ENCODE measurements at places on chromosomes 13 and 19. TPM values are rescaled to one million over a fixed set of nuclear protein-coding genes. Genes with fewer than 3 reads are reported as not detected.

DNA sequence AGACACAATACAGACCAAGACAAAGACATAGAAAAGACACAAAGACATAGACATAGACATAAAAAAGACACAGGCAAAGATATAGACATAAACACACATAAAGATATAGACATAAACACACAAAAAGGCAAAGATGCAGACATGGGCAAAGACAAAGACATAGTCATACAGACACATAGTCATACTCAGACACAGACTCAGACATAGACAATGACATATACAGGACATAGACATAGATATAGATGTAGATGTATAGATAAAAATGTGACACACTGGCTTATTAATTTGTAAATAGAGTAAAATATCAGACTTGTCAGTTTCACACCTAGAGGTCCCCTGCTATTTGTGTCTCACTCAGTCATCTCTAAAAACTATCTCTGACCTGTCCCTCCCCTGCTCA lies 42.8 kb downstream of the OR10H4 start:
- DNase-seq, result no peak

- DNase-seq, result no peak
Observed at GRCh38 chr13:70366720-70367119, 258.5 kb upstream of the KLHL1 start.

DNA sequence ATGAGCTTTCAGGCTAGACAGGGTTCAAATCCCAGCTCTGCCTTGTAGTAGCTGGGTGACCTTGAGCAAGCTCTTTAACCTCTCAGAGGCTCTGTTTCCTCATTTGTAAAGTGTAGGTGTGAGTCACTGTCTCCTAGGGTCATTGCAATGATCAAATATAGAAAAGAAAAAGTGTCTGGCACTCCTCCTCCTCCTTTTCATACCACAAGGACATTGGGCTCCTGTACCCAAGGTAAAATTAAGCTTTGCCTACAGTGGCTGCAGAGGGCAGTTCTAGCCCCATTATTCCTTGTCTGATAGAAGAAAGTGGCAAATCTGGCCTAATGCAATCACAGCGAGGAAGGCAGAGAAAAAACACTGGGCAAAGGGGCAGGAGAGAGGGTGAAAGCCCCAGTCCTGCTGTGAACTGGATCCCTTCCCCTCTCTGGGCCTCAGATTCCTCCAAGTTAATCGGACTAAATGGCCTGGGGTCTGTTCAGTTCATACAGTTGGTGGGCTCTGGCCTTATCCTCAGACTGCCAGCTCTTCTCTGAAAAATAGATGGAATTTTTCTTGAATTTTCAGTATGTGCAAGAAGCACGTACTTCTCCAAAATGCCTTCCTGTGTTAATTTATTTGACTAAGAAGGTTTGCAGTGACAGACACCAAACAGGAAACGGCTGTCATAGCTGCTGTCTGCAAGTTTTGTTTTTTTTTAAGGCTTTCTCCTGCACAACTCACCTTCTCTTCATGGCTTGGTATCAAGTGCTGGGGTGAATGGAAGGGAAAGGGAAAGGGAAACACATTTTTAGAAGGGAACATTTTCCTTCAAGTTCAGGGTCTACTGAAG lies 35.3 kb downstream of the RGCC start:
- no peak for DNase-seq

- peak; percentile 53 for DNase-seq
Observed at GRCh38 chr13:27353166-27353583, 71.2 kb upstream of the GTF3A start.

DNA sequence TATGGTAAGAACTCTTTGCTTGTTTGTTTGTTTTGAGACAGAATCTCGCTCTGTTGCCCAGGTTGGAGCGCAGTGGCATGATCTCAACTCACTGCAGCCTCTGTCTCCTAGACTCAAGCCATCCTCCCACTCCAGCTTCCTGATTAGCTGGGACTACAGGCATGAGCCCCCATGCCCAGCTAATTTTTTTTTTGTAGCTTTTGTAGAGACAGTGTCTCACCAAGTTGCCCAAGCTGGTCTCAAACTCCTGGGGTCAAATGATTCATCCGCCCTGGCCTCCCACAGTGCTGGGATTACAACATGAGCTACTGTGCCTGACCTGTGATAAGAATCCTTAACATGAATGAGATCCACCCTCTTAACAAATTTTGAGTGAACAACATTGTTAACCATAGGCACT lies 183.9 kb upstream of the TSHZ3 start:
- peak; percentile 56 for DNase-seq

- DNase-seq, result peak; percentile 92
Observed at GRCh38 chr19:1213391-1214286, 8.1 kb downstream of the STK11 start.

- no peak for DNase-seq
Observed at GRCh38 chr19:47376589-47377144, 27.6 kb downstream of the DHX34 start.

DNA sequence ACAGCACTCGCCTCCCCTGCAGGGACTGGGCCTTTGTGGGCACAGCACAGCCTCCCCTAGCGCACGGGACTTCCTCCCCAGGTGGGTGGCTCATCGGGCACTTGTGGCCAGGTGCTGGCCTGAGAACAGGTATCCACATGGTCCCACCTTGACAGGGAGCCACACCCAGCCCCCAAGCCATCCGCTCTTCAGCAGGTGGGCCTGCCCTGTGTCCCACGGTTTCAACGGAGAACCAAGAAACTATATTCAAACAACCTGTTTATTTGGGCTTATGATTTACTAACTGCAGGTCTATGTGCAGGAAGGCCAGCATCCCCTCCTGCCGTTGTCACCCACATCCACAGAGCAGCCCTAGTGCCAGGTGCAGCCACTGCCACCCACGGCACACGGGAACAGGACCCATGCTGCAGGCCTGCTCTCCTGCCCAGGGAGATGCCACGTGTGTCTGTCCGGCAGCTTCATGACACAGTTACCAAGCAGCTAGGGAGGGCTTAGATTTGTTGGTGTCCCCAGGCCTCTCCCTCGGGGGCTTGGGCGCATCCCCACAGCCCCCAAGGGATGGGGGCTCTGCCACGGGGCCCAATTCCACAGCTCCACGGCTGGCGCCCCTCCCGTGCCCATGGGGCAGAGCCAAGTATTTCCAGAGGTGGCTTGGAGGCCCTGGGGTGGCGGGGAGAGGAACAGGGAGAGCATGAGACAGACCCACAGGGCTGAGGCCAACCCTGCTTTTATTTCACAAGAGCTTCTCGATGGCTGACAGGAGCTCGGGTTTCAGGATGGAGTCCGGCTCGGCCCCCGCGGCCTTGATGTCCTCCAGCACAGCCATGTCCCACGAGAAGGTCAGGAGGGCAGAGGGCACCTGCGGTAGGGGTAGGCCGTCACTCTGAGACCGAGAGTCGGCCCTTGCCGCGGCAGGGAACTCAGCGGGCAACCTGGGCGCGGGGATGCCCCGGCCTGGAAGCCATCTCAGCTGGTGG lies 12.5 kb downstream of the UBXN6 start:
- peak; percentile 28 for DNase-seq

DNA sequence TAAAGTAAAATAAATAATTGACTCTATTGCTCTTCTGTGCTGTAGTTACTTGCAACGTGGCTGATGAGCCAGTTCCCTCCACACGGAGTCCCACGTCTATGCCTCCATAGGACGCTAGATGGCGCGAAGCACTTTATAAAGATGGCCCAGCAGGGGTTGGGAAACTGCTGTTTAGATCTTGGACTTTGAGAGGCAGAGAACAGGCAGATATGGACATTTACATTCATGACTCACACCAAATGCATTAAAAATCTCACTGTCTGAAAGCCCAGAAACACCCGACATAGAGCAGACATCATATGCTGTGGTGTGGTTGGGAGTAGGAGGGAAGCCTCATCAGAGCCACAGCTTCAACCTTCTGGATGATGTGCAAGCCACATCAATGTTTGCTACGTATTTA lies 643.1 kb upstream of the ARGLU1 start:
- DNase-seq, result peak; percentile 97

DNA sequence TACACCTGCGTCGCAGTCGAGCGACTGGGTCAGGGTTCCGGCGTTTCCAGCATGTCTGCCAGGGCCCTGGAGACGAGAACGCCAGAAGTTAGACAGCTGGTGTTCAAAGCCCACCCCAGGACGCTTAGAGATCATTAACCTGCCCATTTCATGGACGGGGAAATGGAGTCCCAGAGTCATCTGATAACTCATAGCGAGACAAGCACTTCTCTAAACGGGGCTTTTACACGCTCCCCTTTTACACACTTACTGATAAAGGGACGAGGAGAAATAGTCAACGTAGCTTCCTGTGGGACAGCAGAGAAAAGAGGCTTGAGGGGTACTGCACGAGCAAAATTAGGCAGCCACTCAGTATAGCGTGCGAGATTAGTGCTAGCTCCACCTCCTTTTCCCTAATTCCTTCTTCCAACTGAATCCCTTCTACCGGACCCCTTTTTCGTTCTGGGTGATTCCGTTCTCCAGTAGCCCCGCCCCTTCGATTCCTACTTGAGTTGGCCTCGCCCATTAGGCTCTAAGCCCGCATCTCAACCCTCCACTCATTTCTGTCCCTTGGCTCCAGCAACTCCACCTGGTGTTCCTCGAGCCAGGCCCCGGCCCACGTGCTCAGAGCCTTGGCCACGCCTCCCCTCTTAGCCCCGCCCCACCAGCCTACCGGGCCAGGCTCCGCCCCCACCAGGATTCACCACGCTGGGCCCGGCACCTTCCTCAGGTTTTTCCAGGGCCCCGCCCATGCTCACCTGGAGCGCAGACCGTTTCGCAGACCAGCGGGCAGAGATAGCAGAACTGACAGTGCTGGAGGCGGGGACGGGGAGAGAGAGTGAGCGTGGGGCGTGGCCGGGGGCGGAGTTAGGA lies 3.7 kb downstream of the HRC start:
- DNase-seq, result no peak

DNA sequence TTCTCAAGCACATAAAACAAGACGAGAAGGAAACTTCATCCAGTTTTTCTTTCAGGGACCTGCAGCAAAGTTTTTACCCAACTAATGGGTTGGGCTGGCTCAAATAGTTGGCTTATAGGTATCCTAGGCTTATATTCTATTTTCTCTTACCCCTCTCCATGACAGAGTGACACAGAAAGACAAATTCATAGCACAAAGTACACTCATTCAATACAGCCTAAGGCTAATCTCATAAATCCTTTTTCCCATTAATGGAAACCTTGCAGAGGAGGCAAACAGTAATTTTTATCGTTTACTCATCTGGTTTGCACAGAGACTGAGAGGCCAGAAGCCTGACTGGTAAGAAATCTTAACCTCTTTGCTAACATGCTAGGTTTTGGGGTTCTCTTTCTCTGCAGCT lies 1589.9 kb downstream of the SLITRK1 start:
- no peak for DNase-seq

DNA sequence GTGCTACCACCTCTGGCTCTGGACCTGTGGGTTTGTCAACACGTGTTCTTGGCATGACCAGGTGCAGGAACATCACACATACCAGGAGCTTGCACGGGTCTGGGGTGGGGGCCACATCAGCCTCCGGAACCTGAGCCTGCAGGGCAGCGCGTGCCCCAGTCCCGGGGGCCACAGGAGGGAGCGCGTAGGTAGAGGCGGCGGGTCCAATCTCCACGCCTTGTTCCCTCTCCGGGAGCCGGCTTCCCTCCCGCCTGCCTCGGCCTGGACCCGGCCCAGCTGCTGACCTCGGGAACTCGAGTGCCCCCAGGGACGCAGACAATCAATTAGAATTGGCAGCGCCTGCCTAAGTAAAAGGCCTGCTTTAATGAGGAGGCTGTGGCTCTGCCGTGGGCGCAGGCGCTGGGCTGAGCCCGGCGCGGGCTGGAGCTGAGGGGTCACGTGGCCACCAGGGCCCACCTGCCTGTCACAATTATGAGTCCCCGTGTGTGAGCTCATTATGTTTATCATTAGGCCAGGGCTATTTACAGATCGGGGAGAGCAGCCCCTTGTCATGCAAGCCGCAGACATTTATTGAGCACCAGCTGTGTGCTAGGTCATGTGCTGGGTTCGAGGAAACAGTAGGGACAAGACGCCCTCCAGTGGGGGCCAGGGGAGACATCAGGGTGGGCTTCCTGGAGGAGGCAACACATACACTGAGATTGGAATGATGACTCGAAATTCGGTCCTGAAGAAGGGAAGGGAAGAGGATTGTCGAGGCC lies 32.2 kb upstream of the TNFAIP8L1 start:
- DNase-seq, result no peak

DNA sequence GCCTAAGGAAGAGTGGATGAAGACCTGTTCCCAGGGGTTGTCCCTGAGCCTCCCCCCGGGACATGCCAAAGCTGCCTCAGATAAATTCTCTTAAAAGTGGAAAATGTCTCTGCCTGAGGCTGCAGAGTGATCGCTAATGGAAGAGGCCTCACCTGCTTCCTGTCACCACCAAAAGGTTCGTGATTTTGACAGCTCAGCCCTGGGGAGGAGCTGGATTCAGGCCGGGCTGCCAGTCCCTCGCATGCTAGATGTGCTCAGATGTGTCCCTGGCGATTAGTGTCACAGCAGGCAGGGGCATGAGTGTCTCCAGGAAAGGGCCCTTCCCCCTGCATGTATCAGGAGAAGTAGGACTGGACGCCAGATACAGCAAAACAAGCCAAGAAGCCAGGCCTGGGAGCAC lies 626.5 kb downstream of the UQCRFS1 start:
- DNase-seq, result no peak

- no peak for DNase-seq
Observed at GRCh38 chr13:22837980-22838647, 342.7 kb upstream of the SGCG start.

GRCh38 chr13:95492044-95492801 lies 60.3 kb upstream of the CLDN10 start:
- no peak for DNase-seq

- DNase-seq, result no peak
Observed at GRCh38 chr19:49884109-49884508, 6.6 kb downstream of the TBC1D17 start.

DNA sequence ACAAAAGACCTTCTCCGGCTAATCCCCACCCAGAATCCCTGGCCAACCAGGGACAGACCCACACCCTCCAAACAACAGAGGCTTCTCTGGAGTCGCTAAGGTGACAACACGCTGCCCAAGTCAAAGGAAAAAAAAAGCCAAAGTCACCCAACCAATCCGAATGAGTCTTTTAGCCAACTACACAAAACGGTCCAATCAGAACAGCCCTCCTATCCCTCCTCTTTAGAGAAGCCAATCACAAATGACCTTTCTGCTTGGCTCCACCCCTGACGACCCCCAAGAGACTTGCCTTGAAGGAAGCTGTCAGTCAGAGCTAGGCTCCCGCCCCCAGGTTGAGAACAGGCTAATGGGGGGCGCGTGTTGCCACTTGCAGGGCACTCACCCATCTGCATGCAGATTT lies 6.6 kb upstream of the FBXW9 start:
- peak; percentile 46 for DNase-seq

- DNase-seq, result no peak
Observed at GRCh38 chr19:43462383-43462782, 3.0 kb downstream of the LYPD3 start.

- DNase-seq, result no peak
Observed at GRCh38 chr13:106424805-106425204, 110.7 kb downstream of the EFNB2 start.

GRCh38 chr13:41931337-41931736 lies 29.6 kb downstream of the VWA8 start:
- DNase-seq, result peak; percentile 17

IZUMO2 gene
- total RNA-seq, result not detected

MAB21L1 gene
- total RNA-seq, result 0.32 TPM

GGN gene
- total RNA-seq, result 0.86 TPM

RPS28 gene
- total RNA-seq, result 86.4 TPM

TTC9B gene
- not detected for total RNA-seq

ZNF419 gene
- total RNA-seq, result 10.4 TPM

DZIP1 gene
- total RNA-seq, result 38.9 TPM

SH2D3A gene
- total RNA-seq, result under 0.01 TPM

ACER1 gene
- not detected for total RNA-seq

VMAC gene
- total RNA-seq, result 5.2 TPM

PRDX2 gene
- total RNA-seq, result 222 TPM

NCCRP1 gene
- total RNA-seq, result not detected

TEX30 gene
- 14.2 TPM for total RNA-seq
